Mammary epithelial cell (primary cell): ENCODE measurements at places on chromosomes 11 and 22.
A peak's percentile ranks its signal among the peaks of the same experiment; 100 is the strongest.

GRCh38 chr11:132365650-132366049 lies 995.2 kb downstream of the NTM start:
- DNase-seq, result no peak

- DNase-seq, result no peak
Observed at GRCh38 chr11:15093432-15093831, 20.0 kb downstream of the CALCB start.

GRCh38 chr11:33893711-33894397 lies 2.0 kb upstream of the LMO2 start:
- no peak for DNase-seq

DNA sequence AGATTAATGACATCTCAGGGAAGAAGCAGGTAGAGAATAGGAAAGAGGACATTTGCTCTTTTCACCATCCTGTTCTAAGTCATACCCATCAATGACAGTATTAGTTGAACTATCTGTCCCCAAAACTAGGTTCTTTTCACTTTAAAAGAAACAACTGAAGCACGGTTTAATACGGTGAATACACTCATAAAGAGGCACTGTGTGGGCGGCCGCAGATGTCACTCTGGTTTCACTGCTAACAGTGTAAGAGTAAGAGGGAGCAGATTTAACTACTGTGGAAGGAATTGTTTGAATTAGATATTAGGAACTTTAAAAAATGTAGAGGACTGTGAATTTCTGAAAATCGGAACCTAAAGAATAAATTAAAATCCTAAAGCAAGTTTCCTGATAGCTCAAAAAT lies 49.5 kb downstream of the VSIG10L2 start:
- no peak for DNase-seq

DNA sequence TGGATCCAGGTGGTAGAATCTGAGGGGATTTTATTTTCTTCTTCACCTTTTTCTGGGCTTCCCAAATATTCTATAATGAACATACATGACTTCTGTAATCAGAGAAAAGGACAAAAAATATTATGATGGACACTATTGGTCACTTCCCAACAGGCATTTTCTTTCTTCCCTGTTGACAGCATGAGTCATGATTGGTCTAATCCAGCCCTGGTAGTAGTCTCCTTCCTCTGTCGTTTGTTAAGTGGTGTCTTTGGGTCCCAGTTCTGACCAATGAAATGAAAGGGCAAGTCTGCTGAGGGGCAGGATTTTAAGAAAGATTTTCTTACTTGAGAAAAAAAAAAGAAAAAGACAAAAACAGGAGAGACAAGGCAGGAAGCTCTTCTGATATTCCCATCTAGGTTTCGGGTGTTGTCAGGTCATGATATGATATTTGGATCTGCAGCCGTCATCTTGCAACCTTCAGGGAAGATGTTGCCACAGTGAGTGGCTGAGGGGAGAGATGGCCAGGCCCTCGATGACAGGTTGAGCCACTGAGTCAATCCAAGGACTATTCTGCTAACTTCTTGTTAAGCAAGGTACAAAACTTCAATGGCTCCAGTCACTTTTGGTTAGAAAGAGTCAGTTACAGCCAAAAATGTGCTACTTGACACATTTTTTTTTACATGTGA lies 23.3 kb upstream of the PLEKHB1 start:
- DNase-seq, result no peak

DNA sequence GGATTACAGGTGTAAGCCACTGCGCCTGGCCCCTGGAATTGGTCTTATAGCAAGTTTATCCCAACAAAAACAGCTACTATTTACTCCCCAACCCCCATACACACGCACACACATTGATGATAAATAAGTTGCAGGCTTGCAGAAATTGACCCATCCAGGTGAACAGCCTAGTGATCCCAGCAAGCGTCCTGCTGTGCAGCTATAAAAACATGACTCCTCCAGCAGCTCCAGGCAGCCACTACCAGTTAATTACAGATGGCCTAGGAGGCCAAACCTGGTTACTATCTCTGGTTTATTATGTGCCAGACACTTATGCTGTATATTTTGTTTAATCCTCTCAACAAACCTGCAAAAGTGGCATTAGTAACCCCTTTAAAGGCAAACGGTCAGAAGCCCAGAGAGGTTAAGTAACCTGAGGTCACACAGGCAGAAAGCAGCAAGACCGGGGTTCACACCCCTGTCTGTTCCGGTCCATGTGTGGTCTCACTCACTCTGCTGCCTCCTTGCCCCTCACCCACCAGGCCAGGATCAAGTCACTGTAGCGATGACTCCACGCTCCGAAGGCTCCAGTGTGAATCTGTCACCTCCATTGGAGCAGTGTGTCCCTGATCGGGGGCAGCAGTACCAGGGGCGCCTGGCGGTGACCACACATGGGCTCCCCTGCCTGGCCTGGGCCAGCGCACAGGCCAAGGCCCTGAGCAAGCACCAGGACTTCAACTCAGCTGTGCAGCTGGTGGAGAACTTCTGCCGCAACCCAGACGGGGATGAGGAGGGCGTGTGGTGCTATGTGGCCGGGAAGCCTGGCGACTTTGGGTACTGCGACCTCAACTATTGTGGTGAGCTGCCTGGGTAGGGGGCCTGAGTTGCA lies 6.6 kb downstream of the F2 start:
- no peak for DNase-seq

GRCh38 chr22:36199001-36199551 lies 2.5 kb downstream of the APOL4 start:
- no peak for DNase-seq

DNA sequence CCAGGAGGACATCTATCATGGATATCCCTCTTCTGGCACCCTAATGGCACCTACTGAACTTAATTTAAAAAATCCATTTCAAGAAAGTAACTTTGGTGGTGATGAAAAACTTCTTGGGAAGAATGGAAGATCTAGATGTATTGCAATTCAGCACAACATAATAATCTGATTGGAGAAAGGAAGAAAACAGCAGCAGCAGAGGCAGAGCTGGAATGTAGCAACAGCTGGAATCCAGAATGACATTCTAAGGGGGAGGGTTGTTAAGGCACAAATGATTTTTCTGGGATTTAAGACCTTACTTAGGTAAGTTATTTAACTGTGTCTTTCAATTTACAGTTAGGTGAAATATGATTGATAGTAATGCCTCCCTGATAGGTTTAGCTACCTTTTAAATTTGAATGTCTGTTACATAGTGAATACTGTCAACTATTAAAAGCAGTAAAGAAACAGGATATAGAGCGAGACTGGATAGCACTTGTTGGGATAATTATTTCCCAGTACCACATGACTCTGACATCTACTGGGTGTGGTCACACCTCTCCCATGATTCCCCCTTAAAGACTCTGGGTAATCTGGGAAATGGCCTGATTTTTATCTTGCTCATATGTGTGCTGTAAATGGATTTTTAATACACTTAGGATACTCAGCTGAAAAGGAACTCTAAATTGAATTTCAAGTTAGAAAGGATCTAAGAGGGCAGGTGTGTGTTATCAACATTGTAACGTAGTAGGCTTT lies 11.7 kb downstream of the CAPRIN1 start:
- DNase-seq, result no peak

DNA sequence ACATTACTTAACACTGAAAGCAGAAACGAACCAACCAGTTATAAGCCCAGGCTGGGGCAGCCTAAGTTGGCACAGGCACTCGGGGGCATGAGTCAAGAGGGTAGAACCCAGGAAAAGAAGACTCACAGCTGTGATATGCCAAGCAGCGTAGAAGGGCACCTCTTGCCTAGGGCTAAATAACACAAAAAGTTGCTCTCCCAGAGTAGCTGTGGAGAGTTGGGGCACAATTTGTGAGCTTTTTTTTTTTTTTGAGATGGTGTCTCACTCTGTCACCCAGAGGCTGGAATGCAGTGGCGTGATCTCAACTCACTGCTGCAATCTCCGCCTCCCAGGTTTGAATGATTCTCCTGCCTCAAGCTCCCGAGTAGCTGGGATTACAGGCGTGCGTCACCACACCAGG lies 8.8 kb downstream of the CLMP start:
- peak; percentile 83 for DNase-seq

DNA sequence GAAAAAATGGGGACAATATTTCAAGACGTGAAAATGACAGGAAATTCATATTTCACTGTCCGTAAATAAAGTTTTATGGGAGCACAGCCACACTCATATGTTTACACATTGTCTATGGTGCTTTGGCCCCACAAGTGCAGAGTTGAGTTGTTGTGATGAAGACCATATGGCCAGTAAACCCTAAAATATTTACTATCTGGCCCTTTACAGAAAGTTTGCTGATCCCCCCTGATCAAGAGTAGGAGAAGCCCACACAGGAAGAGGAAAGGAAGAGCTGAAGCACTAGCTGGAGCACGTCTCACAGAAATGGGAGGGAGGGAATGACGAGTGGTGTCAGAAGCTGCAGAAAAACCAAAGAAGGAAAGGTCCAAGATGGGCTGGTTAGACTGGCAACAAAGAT lies 78.8 kb downstream of the TNRC6B start:
- no peak for DNase-seq

DNA sequence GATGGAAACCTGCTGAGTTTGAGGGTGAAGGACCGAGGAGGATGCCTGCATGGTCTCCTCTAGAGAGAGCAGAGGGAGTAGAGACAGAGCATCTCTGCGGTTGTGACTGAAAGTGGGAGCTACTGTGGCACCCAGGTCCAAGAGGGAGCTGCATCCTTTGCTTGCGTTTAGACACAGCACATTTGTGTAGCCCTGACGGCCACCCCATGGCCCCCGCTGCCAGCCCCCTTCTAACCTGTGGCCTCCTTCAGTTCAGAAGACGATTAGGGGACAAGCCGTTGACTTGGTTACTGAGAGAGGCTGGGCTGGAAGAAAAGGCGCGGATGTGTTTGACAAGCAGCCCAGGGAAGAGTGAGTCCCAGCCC lies 690.9 kb downstream of the BRD1 start:
- DNase-seq, result no peak

GRCh38 chr22:49014227-49015201 lies 813.2 kb downstream of the BRD1 start:
- DNase-seq, result no peak

GRCh38 chr11:74390697-74391096 lies 7.5 kb downstream of the PGM2L1 start:
- no peak for DNase-seq

- no peak for DNase-seq
Observed at GRCh38 chr11:44307340-44308099, 2.4 kb downstream of the ALX4 start.

- DNase-seq, result no peak
Observed at GRCh38 chr11:113538451-113539412, 63.5 kb upstream of the DRD2 start.

DNA sequence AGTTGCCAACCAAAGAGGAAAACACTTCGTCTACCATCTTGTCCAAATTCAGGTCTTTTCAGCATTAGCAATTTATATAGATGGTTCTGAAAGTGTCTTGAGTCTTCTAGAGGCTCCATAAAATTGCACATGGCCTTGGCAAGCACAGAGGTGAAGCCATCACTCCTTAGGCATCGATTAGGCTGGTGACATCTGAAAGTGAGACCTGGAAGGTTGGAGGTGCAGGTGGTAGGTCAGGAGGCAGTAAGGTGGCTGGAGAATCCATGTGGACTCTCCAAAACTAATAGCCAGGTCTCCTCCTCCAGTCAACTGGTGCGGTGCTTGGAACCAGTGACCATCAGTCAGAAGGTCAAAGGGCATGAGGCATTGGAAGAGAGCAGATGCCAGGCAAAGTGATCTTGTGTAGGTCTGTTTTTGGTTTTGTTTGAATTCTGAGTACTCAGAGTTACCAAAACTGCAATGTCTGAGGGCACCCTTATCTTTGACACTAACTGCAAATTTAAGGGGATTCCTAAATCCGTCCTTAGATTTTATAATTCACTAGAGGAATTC lies 6.6 kb upstream of the APOL2 start:
- no peak for DNase-seq

GRCh38 chr22:45984316-45984916 lies 7.5 kb upstream of the WNT7B start:
- no peak for DNase-seq

DNA sequence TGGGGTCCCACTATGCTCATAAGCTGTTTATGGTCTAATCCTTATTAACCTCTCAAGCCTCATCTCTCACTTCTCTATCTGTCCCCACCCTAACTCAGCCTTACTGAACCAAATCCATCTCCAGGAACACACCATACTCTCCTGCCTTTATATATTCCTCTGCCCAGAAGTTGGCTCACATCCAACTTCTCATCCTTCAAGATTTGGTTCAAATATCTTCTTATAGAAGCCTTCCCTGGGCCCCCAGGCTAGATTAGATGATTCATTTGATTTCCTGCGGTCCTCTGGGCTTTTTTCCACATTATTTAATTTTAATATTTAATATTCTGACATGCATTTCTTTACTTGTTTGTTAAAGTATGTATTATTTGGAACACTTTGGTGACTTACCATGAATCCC lies 23.2 kb downstream of the MEI1 start:
- DNase-seq, result no peak
